ENCODE measurements at places on chromosomes 1 and 21. TPM values are rescaled to one million over a fixed set of nuclear protein-coding genes. Genes with fewer than 3 reads are reported as not detected.
A peak's percentile ranks its signal among the peaks of the same experiment; 100 is the strongest.

The SF3B4 gene
- 9.9 TPM for total RNA-seq

- DNase-seq, result no peak
These were observed 323.1 kb upstream of the FAM78B start for GRCh38 chr1:166489670-166490436.

GRCh38 chr1:150572918-150573647, 6.3 kb downstream of the MCL1 start:
- no peak for DNase-seq

DNA sequence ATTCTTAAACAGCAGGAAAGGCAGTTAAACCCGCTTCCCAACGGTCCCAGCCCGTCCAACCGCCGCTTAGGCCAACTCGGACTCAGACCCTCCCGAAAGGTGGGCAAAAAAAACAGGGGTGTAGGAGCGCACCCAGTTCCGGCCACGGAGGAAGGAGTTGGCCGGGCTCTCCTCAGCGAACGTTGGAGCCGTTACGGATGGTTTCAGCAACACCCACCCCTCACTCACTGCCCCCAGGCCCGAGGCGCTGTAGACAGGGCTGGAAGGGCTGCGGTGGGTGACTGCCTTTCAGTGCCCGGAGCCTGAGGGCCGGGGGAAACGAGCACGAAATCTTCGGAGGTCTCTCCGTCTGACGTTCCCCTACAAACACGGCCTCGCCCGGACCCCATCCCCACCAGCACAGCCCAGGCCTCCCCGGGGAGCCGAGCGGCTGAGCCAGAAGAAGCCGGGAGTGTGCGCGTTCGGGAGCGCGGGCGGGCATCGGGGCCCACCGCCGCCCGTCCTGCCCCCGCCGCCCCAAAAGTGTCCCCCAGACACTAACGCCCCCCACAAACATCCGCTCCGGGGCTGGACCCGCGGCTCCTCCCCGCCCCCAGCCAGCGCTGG, 1.3 kb downstream of the KDM5B start:
- DNase-seq, result peak; percentile 50

Measured in tongue (tissue), 3 donors.